ENCODE measurements at places on chromosomes 1 and 21. TPM values are rescaled to one million over a fixed set of nuclear protein-coding genes. Genes with fewer than 3 reads are reported as not detected.

Gene BLZF1
- 13.3 TPM for total RNA-seq

Gene KCNK1
- total RNA-seq: 19.5 TPM

Gene MYOM3
- 6.2 TPM for total RNA-seq

Gene KAZN
- total RNA-seq: 3.4 TPM

Gene OLFM3
- not detected for total RNA-seq

Gene CLSTN1
- total RNA-seq: 63.5 TPM

Gene ASH1L
- total RNA-seq: 9.8 TPM

Gene GUCA2B
- total RNA-seq: 0.37 TPM

Gene KCNA3
- total RNA-seq: not detected

Gene MMEL1
- 0.26 TPM for total RNA-seq

Gene INSRR
- total RNA-seq: not detected

Gene SMG7
- total RNA-seq: 37.7 TPM

Gene DENND1B
- total RNA-seq: 1.6 TPM

Gene NR5A2
- total RNA-seq: 4.4 TPM

Gene SSR2
- 266 TPM for total RNA-seq

Gene CFAP74
- total RNA-seq: 0.06 TPM

Gene RAD54L
- total RNA-seq: 11.2 TPM

Gene CHD1L
- 31.0 TPM for total RNA-seq

Gene SH2D2A
- total RNA-seq: 2.9 TPM

Gene RPTN
- 0.02 TPM for total RNA-seq

Gene MYOG
- total RNA-seq: not detected

Gene KDF1
- 0.34 TPM for total RNA-seq

Gene GADD45A
- 94.8 TPM for total RNA-seq

Gene HHIPL2
- total RNA-seq: 11.1 TPM

Gene PTPN22
- total RNA-seq: not detected

Gene KCNE2
- not detected for total RNA-seq

All from A549 treated with AZD2906 at 1 μM for 4 hours (cell line).